ENCODE measurements at places on chromosomes 6 and 20.

GRCh38 chr20:11063444-11063843 lies 389.6 kb upstream of the JAG1 start:
- DNase-seq: no peak

DNA sequence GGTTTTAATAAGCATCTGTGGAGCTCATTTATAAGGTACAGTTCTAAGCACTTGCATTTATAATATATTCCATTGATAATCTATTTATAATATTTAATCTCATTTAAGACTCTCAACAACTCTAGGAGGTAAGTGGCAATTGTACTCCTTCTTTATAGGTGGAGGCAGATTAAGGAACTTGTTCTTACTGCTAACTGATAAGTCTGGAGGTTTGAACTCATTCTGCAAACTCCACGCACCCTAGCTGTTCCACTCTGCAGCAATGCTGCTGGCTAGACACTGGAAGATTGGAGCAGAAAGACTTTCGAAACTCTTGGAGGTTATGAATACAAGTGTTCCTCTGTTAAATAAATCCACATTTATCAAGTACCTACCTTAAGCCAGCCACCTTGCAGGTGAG lies 793 bp upstream of the HDAC2 start:
- DNase-seq: no peak

DNA sequence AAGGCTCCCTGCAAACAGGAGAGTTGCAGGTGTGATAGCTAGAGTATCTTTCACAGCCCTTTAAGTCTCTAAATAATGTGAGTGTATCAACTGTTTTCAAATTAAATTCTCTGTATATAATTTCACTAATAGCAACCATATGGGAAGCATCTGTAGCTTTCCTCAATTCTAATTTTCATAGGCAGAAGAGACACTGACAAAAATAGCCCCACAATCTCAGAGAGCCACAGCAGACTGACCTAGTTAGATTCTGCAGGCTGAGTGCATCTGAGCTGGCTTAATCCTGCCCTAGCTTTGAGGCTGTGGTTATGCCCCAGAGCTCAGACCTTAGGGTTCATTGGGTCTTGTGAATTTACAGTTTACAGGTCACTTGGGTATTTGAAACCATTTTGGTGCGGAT lies 63.9 kb downstream of the MAP7 start:
- no peak for DNase-seq

DNA sequence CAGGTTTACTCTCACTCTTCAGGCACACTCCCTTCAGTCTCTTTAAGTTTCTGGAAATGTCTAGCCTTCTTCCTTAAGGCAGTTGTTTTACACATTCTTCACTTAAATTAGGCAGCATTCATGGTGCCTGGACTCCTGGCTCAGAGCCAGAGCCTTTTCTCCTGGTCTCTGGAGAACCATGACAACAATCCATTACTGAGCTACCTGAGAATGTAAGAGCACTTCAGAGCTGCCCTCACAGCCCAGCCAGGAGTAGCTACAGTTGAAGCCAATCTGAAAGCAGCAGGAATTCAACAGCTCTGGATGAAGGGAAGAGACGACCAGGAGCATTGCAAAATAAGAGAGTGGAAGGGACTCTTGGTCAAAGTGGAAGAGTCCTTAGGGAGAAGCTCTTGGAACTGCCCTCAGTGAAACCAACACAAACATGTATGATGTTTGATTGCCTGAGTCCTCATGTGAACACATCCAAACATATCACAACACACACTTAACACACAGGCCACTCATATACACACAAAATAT lies 416.8 kb upstream of the SPTLC3 start:
- no peak for DNase-seq

- no peak for DNase-seq
Measured at GRCh38 chr6:133761706-133762105, 127.2 kb upstream of the TCF21 start.

GRCh38 chr6:50362706-50363105 lies 313.0 kb upstream of the DEFB112 start:
- DNase-seq: no peak

DNA sequence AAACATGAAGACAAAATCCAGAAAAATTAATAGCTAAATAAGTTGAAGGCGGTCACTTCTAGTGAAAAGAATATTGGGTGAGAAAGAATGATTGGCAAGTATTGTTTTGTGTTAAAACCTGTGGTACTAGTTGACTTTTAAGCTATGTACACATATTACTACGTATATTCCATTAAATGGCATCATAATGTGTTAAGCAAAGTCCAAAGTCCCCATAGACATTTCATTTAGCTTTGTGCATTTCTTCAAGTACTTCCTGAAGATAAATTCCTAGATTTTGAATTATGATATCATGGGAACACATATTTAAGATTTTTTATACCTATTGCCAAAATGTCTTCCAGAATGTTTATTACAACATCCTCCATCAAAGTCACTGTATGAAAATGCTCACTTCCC lies 272.7 kb upstream of the IRAK1BP1 start:
- DNase-seq: no peak

- DNase-seq: no peak
Measured at GRCh38 chr20:63434599-63435378, 37.7 kb downstream of the KCNQ2 start.

All from anterior cingulate cortex (tissue), 58 donors.